ENCODE measurements at places on chromosomes 1 and 21.
A peak's percentile ranks its signal among the peaks of the same experiment; 100 is the strongest.

DNA sequence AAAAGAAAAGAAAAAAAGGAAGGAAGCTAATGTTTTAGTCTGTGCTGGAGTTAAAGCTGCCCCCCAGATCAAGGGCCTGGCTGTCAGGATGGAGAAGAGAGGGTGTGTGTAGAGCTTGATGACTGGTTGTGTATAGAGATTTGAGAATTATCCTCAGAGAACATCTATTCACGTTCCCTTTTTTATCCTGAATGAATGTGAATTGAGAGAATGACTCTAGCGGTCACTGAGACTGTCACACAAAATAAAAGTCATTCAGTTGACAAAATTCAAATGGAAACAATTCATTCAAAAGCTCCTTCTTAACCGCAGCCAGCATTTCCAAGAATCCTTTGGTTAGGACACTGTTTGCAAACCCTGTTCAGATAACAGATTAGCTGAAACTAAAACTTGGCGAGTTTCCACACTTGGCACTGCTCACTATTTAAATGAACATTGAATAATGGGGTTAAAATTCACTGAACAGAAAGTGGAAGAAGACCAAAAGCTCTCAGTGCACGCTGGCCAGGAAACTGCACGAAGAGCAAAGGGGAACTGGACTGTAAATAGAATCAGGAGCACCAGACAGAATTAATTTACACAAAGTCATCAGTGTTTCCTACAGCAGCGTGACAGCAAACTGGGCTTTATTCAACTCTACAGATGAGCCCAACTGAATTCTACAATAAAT lies 13.6 kb upstream of the FAM89A start:
- DNase-seq, result no peak

DNA sequence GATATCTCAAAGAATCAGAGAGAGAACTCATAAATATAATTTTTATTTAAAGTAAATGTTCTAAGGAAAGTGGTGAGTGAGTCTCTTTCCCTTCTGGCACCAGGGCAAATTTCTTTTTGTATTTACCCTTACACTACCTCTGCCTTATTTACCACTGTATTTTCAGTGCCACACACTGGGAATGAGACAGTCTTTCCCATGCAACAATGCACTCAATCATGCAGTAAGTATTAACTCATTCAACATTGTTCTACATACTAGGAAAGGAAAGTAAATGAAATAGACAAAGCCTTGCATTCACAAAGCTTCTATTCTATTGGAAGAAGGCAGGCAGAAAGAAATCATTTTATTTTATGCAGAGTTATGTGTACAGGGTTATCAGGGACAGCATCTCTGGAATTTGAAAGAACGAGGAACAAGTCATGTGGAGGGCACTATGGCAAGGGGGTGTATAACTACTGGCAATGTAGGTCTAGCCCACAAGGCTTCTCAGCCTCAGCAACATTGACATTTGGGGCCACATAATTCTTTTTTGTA lies 129.8 kb upstream of the PRDX6 start:
- no peak for DNase-seq

DNA sequence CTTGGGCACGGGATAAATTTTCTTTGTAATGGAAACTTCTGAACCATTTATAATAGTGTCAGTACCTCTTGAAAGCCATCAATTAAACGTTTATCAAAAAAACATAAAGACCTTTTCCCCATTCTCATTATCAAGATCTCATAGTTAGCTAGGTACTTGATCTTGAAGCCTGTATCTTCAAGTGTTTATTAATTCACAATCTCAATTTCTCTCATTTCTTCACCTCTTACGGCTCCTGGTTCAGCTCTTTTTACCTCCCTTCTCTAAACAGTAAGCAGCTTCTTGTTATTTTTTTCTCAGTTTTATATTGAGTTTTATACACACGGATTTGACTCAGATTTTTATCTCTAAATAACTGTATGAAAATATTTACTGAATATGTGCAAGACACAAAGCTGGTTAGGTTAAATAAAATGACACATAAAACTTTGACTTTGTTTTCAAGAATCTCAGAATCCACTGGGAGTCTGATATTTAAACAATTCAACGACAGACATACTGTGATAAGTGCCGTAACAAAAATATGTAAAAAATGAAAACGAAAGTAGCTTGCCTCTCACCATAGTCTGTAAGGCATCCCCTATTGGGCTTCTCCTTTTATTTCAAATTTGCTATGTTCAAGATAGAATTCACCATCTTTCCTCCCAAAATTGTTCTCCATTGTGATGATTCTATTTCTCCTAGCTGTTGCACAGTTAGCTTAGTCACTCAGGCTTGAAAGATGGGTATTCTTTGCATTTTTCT lies 411.6 kb upstream of the ZRANB2 start:
- no peak for DNase-seq

DNA sequence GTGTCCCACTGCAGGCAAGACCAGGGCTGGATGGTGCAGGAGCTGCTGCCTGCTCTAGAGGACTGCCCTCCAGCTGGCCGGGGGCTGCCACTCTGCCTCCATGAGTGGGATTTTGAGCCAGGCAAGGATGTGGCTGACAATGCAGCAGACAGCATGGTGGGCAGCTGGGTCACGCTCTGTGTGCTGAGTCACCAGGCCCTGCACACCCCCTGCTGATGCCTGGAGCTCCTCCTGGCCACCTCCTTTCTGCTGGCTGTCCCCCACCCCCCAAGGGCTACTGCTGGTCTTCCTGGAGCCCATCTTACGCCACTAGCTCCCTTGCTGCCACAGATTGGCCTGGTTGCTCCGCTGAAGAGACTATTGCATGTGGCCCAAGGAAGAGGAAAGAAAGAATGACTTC lies 3.9 kb upstream of the ZSCAN20 start:
- DNase-seq, result no peak

DNA sequence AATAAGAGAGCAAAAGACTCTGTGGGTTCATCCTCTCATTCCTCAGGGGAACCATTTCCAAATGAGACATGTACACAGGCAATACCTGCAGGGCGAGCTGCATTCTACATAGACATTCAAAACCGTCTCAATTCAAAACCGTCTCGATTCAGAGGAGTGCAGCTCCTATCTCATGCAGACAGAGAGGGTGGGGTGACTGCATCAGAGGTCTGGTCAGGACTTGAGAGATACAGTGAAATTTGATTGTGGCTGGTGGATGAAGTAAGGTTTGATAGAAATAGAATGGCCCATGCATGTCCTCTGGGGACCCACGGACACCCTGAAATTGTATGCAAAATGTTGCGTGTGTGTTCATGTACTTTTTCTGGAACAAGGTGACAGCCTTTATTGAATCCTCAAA lies 27.3 kb downstream of the TEX35 start:
- DNase-seq, result no peak

DNA sequence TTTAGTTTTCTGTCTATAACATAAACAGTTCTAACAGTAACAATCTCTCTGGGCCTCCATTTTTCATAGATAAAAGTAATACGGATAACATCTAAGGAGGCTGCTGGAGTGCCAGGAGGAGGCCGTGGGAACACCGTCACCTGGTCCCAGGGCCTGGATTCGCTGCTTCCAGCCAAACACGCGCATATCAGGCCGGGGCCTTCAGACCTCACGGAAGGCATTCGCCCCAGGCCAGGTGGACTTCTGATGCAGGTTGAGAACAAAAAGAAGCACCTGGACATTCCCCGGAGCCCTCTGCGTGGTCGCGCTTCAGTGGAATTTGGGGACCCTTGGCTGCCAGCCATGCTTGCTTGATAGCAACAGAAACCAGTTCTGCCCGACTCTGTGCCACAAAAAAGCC lies 113.1 kb upstream of the GUCA2B start:
- DNase-seq, result no peak

GRCh38 chr1:226829105-226829504 lies 41.3 kb upstream of the PSEN2 start:
- no peak for DNase-seq

GRCh38 chr1:207335695-207336363 lies 14.4 kb downstream of the CD55 start:
- no peak for DNase-seq

GRCh38 chr1:29670752-29671151 lies 434.4 kb downstream of the PTPRU start:
- DNase-seq, result peak; percentile 30

DNA sequence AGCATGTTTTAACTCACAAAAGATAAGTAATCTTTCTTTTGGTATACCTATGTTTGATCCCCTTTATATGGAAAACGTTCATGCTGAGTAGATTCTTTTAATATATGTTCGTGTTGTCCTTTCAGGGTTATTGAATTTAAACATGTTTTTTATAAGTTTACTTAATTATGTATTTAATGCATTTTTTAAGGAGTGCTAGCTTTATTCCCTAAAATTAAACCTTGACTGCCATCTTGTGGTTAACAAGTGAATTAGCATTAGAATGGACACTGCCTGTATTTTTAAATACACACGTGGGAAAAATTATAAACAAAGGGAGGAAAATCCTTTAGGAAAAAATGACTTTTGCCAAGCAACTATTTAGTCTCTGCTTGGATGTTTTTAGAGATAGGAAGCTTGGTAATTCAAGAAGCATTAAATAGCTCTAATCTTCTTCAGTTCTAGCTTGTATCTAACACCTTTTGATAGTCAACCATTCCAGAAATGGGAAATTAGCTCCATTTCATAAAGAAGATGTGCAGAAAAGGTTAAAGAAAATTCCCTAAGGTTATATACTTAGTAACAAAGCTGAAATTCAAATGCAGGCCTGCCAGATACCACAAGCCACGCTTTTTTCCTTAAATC lies 43.0 kb downstream of the UBE2U start:
- no peak for DNase-seq

DNA sequence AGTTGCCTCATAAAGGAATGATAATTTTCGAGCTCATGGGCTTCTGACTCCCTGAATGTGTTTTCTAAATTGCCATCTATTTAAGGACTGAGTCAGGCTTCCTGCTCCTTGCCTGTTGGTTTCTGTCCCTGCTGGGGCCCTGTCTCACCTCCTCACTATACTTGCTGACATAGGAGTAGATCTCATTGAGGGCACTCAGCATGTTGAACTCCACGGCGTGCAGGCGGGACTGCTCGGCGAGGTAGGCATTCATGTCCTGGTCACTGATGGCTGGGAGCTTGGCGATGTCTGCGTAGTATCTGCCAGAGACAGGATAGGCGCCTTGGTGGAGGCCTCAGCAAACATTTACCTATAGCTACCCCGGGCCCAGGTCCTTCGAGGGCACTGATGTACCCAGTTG lies 116.9 kb upstream of the CD34 start:
- DNase-seq, result no peak

DNA sequence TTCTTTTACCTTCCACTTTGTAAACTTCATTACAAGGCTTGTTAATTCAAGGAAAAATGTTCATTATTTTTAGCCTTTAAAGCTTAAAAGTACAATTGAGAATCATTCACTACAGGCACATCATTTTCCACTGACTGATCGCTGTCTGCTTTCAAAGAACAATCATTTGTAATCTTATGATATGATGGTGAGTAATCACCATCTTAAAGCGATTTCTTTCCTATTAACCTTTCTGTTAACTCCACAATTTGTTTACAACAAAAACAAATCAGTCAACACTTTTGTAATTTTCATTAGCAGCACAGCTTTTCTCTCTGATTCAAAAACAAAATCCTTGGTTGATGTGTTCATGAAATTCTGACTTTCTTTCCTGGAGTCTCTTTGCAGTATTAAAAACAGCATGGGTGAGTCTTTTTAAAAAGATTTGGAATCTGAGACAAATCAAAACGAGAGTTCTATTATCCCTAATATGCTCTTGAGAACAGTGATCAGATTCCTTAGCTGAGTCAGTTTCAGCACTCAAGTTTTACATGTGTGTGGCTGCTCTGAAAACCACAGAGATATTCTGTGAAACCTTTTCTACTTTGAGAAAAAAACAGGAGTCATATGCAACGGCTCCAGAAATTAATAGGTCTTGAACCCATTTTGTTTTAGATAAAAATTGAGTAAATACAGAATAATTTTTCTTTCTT lies 145.8 kb upstream of the TMPRSS15 start:
- DNase-seq, result no peak

- DNase-seq, result no peak
These were observed 35.8 kb downstream of the C1orf21 start for GRCh38 chr1:184422490-184423233.

- no peak for DNase-seq
These were observed 26.9 kb upstream of the BACE2 start for GRCh38 chr21:41141031-41141457.

DNA sequence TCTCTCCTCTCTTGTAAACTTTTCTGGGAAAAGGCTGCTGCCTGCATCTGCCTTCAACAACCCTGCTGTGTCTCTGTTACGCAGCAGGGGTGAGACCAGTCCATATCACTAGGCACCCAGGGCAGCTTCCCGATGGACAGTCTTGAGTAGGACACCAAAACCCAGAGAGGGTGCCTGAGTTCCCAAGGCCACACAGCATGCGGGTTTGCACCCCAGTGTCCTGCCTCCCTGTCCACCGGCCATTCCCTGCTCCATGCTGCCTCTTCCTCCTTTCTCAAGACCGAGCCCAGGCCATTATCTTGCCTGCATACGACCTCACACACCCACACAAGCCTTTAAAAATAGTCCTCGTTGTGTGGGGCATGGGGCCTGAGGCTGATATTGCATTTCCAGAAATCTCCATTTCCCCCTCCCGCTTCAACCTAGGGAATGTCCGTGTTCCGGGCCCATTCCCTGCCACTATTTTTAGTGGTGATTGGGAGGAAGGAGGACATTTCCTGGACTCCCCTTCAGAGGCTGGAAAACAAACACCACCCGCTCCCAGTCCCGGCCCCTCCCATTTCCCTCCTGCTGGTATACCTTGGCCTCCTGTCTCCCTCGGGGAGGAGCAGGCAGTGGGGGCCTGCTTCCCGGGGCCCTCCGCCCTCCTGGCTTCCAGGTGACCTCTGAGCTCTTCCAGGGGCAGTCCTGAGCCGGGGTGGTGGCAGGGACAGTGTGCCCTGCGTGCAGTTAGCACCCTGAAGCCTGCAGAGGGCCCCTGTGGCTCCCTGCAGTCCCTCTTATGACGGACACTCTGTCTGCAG lies 132.4 kb upstream of the TMEM51 start:
- no peak for DNase-seq

DNA sequence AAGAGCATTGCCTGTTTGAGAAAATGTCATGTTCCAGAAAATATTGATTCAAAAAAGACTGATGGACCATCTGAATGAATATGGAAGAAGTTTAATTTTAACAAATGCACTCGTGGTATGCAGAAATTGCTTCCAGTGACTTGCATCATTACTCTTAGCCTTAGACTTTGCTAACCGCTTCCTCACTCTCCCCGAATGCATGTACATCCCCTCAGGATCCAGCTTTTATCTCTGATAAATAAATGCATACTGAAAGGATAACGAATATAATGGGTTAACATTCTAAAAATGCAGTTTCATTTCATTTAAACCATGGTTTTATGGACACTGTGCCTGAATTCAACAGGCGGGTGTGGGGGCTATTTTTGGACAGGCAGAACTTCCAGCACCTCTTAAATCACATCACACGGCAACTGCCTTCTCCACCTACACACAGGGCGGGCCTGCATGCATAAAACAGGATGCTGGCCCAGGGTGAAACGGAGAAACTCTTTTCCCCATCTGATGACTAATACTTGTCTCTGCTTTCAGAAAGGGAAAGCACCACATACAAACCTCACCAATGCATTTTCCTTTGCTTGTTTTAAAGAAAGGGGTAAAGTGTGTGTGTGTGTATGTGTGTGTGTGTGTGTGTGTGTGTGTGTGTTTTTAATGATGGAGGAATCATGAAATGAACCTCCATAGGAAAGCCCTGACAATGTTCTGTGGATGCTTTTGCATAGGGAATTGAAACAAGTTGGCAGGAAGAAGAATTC lies 48.7 kb downstream of the SPAG17 start:
- DNase-seq, result no peak

- no peak for DNase-seq
These were observed 414.6 kb upstream of the PTBP2 start for GRCh38 chr1:96306809-96307560.
